ENCODE measurements at places on chromosomes 1 and 21.

DNA sequence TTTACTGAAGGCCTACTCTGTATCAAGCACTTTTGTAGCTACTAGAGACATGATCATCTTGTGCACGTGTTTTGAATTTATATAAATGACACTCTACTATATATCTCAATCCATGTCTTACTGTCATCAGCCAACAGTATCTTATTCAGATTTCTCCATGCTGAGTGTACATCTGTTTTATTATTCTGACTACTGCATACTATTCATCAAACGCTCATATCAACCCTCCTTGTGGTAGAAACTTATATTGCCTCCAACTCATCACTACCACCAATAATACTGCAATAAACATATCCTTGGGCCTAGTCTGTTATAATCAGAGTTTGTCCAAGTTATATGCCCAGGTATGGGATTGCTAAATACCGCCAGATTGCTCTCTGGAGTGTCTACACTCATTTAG lies 81.6 kb upstream of the IRF2BP2 start:
- no peak for DNase-seq

GRCh38 chr1:209491031-209491430 lies 92.5 kb upstream of the CAMK1G start:
- DNase-seq: no peak

- DNase-seq: no peak
Observed at GRCh38 chr1:58497499-58497898, 49.0 kb downstream of the OMA1 start.

DNA sequence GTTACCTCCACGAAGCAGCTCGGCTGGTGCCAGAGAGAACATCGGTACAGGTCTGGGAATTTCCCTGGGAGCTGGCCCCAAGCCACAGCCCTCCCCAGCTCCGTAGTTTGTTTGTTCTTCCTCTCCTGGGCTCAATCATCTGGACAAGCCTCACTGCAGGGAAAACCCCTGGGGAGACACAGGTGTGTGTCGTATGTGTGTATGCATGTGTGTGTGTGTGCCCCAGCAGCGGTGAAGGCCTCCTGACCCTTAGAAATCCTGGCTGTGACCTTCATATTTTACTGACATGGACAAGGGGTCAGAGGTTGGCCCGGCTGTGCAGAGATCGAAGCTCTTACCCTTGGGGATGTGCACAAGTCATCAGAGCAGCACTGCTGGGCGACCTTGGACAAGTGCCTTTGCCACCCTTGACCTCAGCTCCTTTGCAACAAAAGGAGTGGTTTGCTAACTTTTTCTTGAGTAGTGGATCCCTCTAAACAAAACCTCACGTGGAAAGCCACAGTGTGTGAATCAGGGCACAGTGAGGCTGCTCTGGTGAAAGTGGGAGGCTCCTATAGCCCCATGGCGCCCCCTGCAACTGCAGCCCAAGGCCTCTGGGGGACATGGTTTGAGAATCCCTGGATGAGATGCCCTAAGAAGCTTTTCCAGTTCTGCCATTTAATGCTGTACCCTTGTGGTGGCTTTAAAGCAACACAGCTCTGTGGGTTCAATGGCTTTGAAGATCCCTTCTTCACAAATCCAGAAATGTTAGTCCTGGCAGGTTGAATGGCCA lies 12.3 kb upstream of the IL22RA1 start:
- DNase-seq: no peak

GRCh38 chr21:46551636-46552241 lies 53.1 kb downstream of the S100B start:
- DNase-seq: peak; percentile 16

- DNase-seq: peak; percentile 91
Observed at GRCh38 chr1:181105134-181106021, 16.9 kb downstream of the IER5 start.

GRCh38 chr1:180083164-180083563 lies 71.5 kb upstream of the QSOX1 start:
- no peak for DNase-seq

- no peak for DNase-seq
Observed at GRCh38 chr21:46029186-46029924, 47.8 kb downstream of the COL6A1 start.

- DNase-seq: no peak
Observed at GRCh38 chr1:214473387-214473786, 78.0 kb downstream of the PTPN14 start.

DNA sequence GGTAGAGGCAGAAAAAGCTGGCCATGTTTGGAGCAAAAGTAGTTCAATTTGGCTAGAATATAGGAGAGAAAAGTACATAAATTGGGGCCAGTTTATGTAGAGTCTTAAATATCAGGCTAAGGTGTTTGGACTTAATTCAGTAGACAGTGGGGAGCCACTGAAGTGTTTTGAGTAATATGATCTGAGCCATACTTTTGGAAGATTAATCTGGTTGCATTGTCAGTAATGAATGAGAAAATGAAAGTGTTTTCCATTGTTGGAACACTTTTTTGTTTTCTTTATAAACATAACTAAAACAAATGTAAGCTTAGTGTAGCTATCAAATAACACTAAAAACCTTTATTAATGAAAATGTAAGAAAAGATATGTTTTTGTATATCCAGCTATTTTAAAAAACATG lies 42.1 kb downstream of the POU2F1 start:
- DNase-seq: no peak

GRCh38 chr1:78619803-78620579 lies at the start of gene IFI44L:
Gene IFI44L, plus strand, starts transcription at chr1:78620448. Its CDS starts 7,468 bp downstream, at chr1:78627916.
- DNase-seq: peak; percentile 56

- DNase-seq: no peak
Observed at GRCh38 chr1:186304982-186305949, 69.8 kb downstream of the TPR start.

- no peak for DNase-seq
Observed at GRCh38 chr1:238265866-238266265, 375.1 kb upstream of the ZP4 start.

DNA sequence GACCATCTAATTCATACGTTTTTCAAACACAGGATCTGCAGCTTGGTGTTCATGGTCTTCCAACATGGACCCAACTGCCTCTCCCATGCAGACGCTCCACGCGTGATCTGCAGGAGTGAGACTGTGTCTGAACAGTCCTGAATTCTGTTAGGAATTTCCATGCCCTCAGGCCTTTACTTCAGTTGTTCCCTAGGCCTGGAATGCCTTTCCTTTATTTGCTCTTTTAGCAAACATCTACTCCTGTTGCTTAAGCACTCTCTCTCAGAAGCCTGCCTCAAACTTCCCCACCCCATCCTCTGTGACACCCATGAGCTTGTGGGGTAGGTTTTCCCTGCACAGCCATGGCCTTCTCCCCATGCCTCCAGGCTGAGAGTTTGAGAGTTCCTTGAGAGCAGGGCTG lies 73.7 kb downstream of the DMRTB1 start:
- DNase-seq: no peak
